ENCODE measurements at places on chromosomes 3 and 15.

GRCh38 chr3:56864918-56865524 lies 63.3 kb upstream of the ARHGEF3 start:
- no peak for DNase-seq

- DNase-seq, result peak; percentile 67
Measured at GRCh38 chr3:144055604-144056003, 84.0 kb downstream of the DIPK2A start.

GRCh38 chr3:133925960-133926735 lies 30.5 kb upstream of the RAB6B start:
- DNase-seq, result no peak

DNA sequence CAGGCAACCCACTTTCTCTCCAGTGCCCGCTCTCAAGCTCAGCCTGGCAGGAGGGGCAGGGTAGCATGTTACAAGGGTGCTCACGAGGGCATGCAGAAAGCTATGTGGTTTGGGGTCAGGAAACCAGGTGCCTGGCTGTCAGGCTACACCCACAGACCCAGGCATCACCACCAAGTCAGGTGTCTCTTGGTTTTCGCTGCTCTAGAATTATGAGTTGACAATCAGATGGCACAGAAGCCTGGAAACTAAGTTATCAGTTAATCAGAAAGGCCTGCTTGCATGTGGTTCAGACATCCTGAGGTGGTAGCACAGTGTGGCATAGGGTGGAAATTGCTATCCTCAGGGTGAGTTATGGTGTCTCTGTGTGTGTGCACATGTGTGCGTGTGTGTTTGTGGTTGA lies 16.2 kb upstream of the CCR9 start:
- no peak for DNase-seq

DNA sequence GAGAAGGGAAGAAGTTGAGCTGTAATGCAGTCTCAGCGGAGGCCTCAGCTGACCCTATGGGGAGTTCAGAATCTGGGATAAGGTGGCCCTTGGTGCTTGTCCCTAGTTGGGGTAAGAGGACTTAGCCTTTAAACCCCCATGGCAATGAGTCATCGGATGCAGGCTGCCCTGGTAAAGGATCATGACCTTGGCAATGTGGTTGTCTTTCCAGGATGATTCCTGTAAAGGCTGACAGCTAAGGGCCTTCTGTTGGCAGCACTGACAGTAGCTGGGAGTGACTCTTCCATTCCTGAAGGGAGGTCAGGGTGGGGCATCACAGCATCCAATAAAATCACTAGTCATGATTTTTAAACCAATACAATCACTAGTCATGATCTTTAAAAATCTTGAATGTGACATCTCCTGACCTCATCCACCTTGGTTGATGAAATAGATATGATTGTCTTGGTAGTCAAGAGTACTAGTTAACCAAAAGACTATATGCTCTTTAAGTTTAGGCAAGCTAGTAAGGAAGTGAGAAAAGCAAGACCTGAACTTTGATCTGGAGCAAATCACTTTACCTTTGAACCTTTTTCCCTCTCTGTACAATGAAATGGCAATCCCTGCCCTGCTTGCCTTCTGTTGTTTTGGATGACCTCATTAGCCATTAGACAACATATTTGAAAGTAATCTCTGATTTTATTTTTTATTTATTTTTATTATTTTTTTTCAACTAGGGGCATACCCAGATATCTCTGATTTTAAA lies 71.3 kb upstream of the CACNA1D start:
- no peak for DNase-seq

GRCh38 chr15:44698641-44699040 lies 12.5 kb downstream of the PATL2 start:
- no peak for DNase-seq

GRCh38 chr3:101194392-101194791 lies 126.0 kb downstream of the IMPG2 start:
- DNase-seq, result no peak

- DNase-seq, result peak; percentile 82
Measured at GRCh38 chr3:45666757-45667431, 22.3 kb upstream of the SACM1L start.

- peak; percentile 26 for DNase-seq
Measured at GRCh38 chr3:39216176-39216790, 23.9 kb upstream of the XIRP1 start.

GRCh38 chr3:156577736-156578135 lies 22.8 kb upstream of the SSR3 start:
- peak; percentile 50 for DNase-seq

GRCh38 chr3:52527039-52527731 lies 6.5 kb downstream of the NT5DC2 start:
- DNase-seq, result peak; percentile 23

DNA sequence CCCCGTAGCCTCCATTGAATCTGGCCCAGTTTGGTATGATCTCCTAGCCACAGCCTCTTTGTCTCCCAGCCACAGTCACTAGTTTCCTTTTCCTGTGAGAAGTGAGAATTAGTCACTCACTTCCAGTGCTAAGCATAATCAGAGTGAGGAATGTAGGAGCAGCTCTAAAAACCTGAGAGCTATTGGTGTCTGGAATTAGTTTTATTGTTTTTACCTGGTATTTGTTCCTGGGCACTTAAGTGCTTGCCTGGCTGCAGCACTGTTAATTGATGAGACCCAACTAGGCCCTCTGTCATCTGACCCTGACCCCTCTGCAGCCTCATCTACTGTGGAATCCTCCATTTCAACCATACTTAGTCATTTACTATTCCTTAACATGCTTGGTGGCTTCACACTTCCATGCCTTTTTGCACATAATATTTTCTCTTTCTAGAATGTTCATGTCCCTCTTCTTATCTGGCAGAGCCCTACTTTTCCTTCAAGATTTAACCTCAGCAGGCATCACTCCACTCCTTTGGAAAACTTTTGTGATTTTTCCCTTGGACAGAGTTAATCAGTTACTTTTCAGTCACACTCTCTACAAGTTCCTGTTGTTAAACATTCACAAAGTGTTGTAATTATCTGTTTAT lies 48.8 kb downstream of the PDE8A start:
- DNase-seq, result peak; percentile 60

GRCh38 chr3:66592927-66593625 lies 92.3 kb upstream of the LRIG1 start:
- DNase-seq, result peak; percentile 63

GRCh38 chr15:48557335-48557734 lies 88.2 kb downstream of the FBN1 start:
- no peak for DNase-seq

GRCh38 chr3:147582642-147583041 lies 173.5 kb downstream of the ZIC1 start:
- DNase-seq, result no peak

- no peak for DNase-seq
Measured at GRCh38 chr3:17852217-17852616, 109.8 kb upstream of the TBC1D5 start.

DNA sequence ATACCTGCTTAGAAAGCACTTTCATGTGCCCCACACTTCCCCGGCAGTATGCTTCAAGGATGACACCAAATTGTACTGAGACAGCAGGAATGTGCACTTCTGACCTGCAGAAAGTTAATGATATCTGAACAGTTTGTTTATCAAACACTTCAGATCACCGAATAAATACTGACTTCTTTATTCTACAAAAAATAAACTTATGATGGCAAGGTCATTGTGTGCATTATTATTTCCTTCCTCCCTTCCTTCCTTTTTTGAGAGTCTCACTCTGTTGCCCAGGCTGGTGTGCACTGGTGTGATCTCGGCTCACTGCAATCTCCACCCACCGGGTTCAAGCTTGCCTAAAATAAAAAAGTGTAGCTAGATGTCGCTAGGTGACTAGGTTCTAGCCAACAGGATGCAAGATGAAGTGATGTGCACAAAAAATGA lies 80.3 kb downstream of the FAIM start:
- DNase-seq, result no peak
